ENCODE measurements at places on chromosomes 1 and 21.

GRCh38 chr21:14084701-14085100 is 126.1 kb downstream of the LIPI start:
- no peak for DNase-seq

DNA sequence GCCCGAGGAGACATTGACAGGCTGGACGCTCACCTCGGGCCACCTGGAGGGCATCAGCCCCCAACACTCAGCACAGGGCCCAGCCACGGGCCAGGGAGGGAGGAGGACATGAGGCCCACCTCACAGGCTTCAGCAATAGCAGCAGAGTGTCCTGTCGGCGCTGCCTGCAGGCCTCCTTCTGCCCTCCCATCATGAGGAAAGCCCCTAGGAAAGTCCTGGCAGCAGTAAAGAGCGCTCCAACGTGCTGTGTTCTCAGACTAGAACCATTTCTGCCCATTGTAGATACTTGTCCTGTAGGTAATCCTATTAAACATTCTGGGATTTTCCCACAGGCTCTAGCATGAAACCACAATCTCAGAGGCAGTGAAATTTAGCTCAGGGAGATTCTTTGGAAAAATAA is 62.0 kb upstream of the GALNT2 start:
- no peak for DNase-seq

- no peak for DNase-seq
Measured at GRCh38 chr1:173893611-173894010, 23.5 kb downstream of the SERPINC1 start.

DNA sequence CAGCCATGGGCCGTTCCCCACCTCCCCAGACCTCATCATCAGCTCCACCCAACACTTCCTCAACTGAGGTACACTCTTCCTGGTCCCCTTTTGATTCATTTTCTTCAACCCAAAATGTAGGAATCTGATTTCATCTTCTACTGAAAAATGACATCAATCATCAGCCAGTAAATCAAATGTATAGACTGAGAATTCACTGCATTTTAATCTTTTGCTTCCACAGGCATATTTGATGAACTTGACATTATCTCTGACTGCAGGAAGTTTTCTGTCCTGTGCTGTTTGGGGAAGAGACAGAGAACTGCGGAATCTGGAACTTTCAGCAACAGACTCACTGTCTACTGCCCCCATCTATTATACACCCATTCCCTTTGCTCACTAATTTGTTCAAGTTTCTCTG is 7.8 kb downstream of the PYHIN1 start:
- DNase-seq: no peak

DNA sequence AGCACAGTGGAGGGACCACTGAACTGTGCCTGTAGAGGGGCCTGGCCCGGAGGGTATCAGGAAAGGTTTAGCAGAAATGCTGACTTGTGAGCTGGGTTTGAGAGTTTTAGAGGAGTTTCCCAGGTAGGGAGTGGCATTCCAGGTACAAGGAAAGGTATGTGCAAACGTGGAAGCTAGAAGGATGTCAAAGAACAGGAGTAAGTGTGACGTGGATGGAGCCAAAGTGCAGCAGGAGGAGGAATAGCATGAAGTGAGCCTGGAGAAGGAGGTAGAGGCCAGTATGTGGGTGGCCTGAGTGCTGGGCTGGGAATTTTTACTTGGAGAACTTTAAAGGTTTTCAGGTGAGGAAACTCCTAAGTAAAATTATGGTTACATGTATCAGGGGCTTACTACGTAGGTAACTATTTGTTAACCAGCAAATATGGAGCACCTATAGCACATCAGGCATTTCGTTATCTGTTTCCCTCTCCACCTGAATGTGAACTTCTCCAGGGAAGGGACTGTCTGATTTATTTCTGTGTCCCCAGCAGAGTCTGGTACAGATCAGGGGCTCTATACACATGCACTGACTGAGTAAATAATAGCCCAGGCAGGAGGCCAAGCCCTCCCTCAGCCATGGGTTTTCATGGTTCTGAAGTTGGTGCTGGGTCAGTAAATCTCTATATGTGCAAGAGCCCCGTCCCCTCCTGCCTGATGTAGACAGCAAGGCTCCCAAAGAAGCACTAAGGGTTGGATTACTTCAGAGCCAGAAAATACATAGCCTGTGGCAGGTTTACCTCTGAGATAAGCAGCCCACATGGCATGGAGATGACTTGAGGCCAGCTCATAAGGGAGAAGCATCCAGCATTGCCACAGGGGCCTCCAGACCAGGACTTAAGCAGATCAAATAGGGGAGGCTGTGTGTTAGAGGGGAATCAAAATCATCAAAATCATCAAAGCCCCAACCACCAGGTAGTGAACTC is 43.4 kb downstream of the CDCP2 start:
- no peak for DNase-seq

- no peak for DNase-seq
Measured at GRCh38 chr1:9476790-9477463, 62.3 kb upstream of the SLC25A33 start.

- no peak for DNase-seq
Measured at GRCh38 chr1:100542285-100542684, 4.3 kb downstream of the GPR88 start.

DNA sequence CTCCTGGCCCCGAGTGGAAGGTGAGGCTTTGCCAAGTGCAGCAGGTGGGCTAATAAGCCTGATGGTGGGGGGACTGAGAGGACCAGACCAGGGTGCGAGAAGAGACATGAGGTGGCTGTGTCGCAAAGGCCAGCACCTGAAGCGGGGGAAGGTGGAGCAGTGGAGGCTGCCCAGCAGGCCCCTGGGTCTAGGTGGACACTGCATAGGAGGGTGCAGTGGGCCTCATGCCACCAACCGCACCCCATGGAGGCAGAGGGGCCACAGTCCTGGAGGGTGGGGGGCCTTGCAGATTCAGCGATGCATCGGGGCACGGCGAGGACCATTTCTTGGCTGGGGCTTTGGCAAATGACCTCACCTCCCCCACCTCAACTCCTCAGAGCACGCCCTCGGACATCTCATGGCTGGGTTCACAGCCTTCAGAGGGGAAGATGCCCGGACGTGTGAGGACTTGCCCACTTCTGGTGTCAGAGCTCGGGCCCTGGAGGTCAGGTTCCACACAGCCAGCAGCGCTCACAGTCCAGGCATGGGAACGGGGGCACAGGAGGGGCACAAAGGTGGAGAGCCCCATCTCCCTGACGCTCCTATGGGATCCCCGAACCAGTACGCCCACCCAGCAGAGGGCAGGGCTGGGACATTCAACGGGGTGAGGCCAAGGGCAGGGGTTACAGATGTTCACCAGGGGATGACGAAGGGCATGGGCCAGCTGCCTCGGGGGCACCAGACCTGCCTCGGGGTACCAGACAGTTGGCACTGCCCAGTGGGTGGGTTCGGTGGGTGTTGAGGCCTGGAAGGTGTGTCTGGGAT is 35.4 kb downstream of the UBE2G2 start:
- no peak for DNase-seq

DNA sequence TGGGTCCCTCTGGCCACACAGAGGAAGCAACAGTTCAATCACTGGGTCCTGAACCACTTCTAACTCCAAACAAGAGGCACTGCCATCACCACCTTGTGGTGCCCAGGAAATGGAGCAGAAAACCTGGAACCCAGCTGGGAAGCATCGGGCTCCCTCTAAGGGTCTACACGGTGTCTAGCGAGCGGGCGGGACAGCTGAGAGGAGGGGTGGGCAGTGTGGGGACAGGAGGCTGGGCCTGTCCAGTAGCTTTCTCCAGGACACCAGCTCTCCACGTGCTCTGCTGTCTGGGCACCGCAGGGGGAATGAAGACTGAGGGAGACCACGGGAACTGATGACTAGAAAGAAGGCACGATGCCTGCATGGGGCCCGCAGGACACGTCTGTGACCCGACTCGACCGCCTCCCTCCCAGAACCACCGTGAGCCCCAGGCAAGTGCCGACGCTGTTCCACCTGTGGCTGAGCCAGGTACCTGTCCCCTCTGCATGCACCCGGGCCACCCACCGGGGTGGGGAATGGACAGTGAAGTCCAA is 5.4 kb upstream of the PRDM15 start:
- no peak for DNase-seq

GRCh38 chr1:47399138-47399845 is 16.8 kb upstream of the FOXE3 start:
- no peak for DNase-seq

DNA sequence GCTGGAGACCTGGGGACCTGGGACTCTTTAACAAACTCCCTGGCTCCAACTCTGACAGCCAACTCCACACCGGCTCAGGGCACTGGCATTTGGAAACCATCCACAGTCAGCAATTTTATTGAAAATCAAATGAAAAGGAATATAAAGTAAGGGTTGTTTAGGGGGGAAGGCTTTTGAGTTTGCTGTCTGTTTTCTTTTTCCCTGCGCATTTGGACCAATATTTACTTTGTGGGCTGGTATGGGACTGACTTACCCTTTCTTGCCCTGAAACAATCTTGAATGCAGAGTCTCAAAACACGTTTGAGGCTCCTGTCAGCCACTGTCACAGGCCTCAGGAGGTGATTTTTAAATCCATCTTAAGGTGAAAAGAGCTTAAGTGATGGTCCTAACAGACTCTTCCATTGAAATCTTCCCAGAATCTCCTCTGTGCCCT is 15.4 kb upstream of the EFHD2 start:
- DNase-seq: no peak

- DNase-seq: no peak
Measured at GRCh38 chr1:33459691-33460090, 12.8 kb upstream of the ZSCAN20 start.

DNA sequence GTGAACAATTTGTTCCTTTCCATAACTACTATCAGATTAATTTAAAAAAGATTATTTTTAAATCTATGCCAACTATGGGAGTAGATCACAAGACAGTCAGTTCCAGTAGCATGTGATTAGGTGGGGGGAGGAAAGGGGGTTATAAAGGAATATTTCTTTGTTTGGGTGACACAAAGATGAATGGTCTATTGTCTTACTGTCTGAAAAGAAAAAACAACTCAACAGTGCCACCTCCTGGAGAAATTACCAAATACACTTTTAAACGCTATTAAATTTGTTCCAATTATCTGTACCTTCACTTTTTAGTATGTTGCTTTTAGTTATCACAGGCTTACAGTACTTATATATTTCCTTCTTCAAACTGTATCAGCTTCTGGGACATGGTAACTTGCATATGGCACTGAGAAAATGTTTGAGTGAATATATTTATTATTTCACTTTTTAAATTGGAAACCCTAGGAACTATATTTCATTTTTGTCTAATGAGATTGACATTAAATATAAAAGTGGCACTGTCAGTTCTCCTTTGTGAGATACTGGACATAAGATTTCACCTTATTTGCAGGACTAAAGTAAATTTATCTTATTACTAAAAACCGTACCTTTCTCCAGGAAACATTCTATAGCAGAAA is 1.7 kb upstream of the SORT1 start:
- DNase-seq: no peak

- DNase-seq: no peak
Measured at GRCh38 chr1:108557296-108557695, 2.6 kb upstream of the EEIG2 start.

DNA sequence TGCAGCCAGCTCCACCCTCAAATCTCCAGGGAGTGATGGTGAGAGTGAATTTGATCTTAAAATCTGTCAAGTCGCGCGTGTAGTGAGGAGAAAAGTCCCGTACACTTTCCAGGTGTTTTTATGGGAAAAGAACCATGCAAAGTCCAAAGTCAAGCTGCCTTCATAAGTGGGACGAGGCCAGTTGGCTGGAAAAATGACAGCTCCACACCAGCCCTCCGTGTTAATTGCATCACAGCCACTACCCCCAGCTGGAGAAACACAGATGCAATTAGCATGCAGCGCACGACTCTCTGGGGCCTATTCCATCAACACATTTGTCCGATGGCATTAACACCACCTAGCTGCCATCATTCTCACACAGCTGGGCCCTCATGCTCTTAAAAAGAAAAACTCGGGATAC is 68.4 kb downstream of the KLHDC7A start:
- DNase-seq: no peak

DNA sequence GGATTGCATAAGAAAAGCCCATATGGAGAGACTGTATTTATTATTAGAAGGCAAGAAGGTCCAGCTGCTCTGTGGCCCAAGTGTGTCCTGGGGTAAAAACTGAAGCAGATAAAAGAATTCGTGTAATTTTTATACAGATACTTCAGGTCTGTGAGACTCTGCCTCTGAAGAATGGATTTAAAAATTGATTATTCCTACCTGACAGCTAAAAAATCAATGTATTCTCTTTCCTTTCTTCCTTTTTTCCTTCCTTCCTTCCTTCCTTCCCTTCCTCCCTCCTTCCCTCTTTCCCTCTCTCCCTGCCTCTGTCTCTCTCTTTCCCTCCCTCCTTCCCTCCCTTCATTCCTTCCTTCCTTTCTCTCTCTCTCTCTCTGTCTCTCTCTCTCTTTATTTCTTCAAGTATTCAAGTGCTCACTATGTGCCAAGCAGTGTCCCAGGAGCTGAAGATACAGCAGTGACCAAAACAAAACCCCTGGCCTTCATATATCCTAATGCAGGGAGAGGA is 11.3 kb upstream of the MGST3 start:
- no peak for DNase-seq

DNA sequence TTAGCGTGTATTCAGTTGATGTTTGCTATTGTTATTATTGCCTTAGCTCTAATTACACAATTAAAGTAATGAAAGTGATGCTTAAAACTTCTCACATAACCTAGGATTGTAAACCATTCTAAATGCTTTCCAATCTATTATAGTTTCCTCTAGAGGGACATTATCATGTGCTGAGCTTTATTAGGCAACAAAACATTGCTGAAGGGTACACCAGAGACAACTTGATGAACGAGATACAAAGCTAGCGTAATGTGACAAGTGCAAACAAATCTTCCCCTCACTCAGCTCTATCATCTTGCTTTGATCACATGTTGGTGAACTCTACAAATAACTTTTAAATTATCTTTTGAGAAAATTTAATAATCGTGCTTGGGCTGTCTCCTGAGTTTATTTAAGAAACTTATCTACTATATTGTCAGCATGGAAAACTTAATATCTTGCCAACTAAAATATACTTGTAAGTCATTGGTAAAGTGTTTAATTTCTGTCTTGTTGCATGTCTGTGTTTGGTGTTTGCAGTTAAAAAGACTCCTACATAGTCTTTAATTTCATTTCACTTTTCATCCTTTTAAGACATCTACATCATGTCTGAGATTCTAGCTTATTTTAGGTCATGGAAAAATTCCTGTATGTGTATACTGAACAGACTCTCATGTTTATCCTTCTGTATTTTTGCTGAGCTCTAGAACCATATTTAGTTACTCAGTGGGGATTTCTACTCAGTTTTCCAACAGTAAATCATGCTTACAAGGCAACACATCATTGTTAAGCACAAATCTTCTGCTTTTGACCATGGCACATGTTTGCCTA is 104.2 kb upstream of the ADAMTS5 start:
- no peak for DNase-seq

Measured in activated T-helper 1 cell treated with anti-CD3 and anti-CD28 coated beads, Interleukin-2, amount 50 U/mL, for 16 hours (primary cell).